ENCODE measurements at places on chromosomes 12 and 14.

DNA sequence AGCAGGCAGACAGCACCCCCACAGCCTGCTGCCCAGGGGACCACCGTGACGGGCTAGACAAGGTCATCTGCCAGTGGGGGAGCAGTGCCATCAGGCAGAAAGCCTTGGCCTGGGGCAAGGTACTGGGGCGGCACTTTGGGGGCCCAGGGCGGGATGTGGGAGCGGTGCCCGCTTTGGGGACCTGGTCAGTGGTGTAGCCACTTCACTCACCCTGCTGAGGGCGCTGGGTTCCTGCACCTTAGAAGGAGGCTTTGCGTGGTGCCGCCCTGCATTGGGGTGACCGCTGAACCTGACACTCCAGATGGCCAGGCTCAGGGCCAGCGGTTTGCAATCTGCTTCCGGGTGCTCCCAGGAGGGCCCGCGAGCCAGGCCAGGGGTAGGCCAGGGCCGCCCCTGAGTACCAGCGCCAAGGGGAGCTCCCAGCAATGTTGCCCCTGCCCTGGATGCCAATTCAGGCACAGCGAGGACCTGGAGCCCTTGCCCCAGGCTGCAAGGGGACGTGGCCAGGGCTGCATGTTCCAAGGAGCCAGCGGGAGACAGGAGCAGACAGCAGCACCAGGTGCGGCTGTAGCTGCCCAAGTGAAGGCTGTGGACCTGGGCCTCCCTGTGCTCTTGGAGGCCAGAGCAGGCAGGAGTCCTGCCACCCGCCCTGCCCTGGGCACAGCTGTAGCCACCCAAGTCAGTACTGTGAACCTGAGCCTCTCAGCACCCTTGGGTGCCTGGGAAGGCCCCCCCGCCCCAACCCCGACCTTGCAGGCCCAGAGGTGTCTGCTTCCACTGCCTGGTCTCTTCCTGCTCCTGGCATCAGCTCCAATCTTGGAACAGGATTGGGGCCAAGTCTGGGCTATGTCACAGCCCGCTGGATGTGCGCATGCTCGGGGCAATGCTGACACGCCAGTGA is 550.7 kb downstream of the SLC6A15 start:
- H3K36me3 ChIP-seq: no peaks in the 10 kb centered on the region
- H3K4me3 ChIP-seq: no peak overlapping the region
- H3K4me1 ChIP-seq: no peaks in the 10 kb centered on the region
- H3K27ac ChIP-seq: no peak overlapping the region
- H3K27me3 ChIP-seq: no peaks in the 10 kb centered on the region
- no peak for DNase-seq

- H3K4me1 ChIP-seq: no peaks in the 10 kb centered on the region
- H3K36me3 ChIP-seq: no peaks in the 10 kb centered on the region
- no peaks in the 10 kb centered on the region for H3K27me3 ChIP-seq
- no peak for DNase-seq
These were observed 593.8 kb downstream of the RPL10L start for GRCh38 chr14:46057799-46058198.

DNA sequence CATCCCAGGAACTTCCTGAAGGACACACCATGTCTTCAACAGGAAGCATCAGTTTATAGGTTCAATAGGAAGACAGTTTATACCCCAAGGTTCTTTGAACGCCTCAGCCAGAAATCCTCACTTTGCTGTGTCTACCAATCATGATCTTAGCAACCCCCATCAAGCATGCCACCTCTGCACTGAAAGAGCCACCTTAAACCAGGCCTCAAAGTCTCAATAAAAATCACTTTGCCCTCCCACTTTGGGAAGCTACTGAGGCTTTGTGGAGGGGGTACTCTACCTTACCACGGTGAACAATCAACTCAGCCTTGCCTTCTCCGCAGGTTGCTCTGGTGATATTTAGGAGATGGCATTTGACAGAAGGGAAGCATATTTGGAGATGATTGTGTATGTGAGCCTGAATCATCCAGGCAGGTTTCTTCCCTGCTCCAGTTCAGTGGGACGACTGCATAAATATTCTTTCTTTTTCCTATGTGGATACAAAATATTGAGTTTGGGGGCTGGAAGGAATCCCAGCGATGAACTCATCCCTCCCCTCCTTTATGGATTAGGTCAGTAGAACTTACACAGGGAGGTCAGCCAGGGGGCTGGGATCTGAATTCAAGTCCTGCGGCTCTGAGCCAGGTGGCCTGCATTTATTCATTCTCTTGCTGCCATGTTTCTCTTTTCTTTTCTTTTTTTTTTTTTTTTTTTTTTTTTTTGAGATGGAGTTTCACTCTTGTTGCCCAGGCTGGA is 42.8 kb upstream of the VASH1 start:
- no peak for DNase-seq
- no peak overlapping the region for H3K27ac ChIP-seq
- no peaks in the 10 kb centered on the region for H3K36me3 ChIP-seq

GRCh38 chr12:104953323-104953722 is 4.8 kb downstream of the SLC41A2 start:
- no peaks in the 10 kb centered on the region for H3K36me3 ChIP-seq
- H3K27me3 ChIP-seq: no peaks in the 10 kb centered on the region
- peaks cover under 1% of the 10 kb centered on the region for H3K4me1 ChIP-seq
- H3K4me3 ChIP-seq: no peak overlapping the region

All from T-cell (primary cell).